ENCODE measurements at places on chromosomes 13 and 19. TPM values are rescaled to one million over a fixed set of nuclear protein-coding genes. Genes with fewer than 3 reads are reported as not detected.

DNA sequence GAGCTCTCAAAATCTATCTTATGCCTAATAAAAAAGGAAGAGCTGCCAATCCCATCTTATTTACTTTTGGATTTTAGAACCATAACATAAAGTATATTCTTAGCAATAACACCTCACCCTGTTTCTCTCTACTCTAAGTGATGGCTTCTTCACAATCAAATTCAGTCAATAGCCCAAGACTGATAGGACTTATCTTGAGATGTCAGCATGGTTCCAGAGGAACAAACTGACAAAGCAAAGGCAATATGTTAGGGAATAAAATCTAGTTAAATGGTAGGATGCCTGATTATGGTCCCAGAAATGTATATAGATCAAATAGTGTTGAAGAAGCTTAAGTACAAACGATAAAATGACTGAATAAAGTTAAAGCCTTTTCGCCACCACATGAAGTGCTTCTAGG lies 36.3 kb downstream of the DACH1 start:
- DNase-seq = no peak

- peak; percentile 100 for DNase-seq
Observed at GRCh38 chr19:10960314-10961072, at the start of gene SMARCA4. Gene SMARCA4, plus strand, starts transcription at chr19:10961030. Its CDS starts 23,122 bp downstream, at chr19:10984152.

GRCh38 chr19:5035793-5036697 lies 67.1 kb downstream of the KDM4B start:
- no peak for DNase-seq

- DNase-seq = no peak
Observed at GRCh38 chr13:59538512-59538911, 625.2 kb downstream of the DIAPH3 start.

Gene TMEM272
- polyA plus RNA-seq = 0.41 TPM

Gene ZNF835
- 3.3 TPM for polyA plus RNA-seq
